ENCODE measurements at places on chromosomes 12 and 14. TPM values are rescaled to one million over a fixed set of nuclear protein-coding genes. Genes with fewer than 3 reads are reported as not detected.

STX2 gene
- 9.2 TPM for total RNA-seq

KRT72 gene
- not detected for total RNA-seq

PDE3A gene
- total RNA-seq: 143 TPM

NPFF gene
- not detected for total RNA-seq

TAS2R20 gene
- 3.5 TPM for total RNA-seq

ZNF219 gene
- 68.8 TPM for total RNA-seq

NKX2-1 gene
- not detected for total RNA-seq

ESPL1 gene
- 47.0 TPM for total RNA-seq

MIP gene
- not detected for total RNA-seq

CLEC4D gene
- not detected for total RNA-seq

CCDC88C gene
- 189 TPM for total RNA-seq

LBHD2 gene
- not detected for total RNA-seq
